ENCODE measurements at places on chromosomes 13 and 19.

DNA sequence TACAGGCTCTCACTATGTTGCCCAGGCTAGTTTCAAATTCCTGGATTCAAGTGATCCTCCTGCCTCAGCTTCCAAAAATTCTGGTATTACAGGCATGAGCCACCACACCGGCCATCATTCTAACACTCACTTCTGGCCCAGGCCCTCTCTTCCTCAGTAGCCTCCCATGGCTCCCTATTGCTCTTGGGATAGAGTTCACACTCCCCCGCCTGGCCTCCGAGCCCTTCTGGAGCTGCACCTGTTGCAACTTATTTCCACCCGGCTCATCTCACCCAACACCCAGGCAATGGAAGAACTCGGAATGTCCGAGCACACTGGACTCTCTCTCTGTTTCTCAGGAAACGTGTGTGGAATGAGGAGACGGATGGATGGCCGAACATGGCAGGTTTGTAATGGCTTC, 9.0 kb upstream of the SBK3 start:
- no peak for DNase-seq

- DNase-seq = no peak
These were observed 23.3 kb downstream of the ELAVL1 start for GRCh38 chr19:7982103-7982502.

GRCh38 chr13:35977060-35977459, 154.1 kb downstream of the DCLK1 start:
- no peak for DNase-seq

- peak; percentile 100 for DNase-seq
These were observed 543.7 kb downstream of the EFNB2 start for GRCh38 chr13:105991622-105992277.

- no peak for DNase-seq
These were observed 22.9 kb upstream of the CFAP97D2 start for GRCh38 chr13:114155926-114156883.

- no peak for DNase-seq
These were observed 114.2 kb upstream of the CLDN10 start for GRCh38 chr13:95438297-95438696.

DNA sequence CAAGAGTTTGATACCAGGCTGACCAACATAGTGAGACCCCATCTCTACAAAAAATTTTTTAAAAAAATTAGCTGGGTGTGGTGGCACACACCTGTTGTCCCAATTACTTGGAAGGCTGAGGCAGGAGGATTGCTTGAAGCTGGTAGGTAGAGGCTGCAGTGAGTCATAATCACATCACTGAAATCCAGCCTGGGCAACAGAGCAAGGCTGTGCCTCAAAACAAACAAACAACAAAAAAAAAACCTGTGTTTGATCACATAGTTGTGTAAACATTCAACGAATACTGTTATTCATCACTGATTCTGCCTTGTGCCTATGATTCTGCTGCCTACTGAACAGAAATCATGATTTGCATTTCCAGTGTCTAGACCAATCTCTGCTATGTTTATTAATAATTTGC, 134.0 kb downstream of the TBC1D4 start:
- DNase-seq = no peak

DNA sequence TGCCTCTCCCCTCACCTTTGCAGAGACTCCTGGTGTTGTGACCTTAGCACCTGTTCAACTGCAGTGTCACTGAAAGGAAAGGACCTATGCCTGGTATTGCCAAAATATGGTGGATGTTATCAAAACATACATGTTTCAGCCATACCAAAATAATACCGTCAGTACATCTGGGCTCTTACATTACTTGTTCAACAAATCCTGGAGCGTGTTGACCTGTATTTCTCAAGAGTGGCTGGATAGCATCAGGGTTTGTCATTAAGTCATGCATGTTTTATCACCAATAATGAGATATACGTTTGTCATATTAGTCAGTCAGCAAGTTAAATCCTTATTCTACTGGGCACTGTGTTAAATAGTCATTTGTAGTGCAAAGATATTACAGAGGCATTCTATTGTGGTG, 290.8 kb downstream of the SHISA2 start:
- no peak for DNase-seq

- peak; percentile 88 for DNase-seq
These were observed 28.4 kb downstream of the PSG1 start for GRCh38 chr19:42850981-42851717.

DNA sequence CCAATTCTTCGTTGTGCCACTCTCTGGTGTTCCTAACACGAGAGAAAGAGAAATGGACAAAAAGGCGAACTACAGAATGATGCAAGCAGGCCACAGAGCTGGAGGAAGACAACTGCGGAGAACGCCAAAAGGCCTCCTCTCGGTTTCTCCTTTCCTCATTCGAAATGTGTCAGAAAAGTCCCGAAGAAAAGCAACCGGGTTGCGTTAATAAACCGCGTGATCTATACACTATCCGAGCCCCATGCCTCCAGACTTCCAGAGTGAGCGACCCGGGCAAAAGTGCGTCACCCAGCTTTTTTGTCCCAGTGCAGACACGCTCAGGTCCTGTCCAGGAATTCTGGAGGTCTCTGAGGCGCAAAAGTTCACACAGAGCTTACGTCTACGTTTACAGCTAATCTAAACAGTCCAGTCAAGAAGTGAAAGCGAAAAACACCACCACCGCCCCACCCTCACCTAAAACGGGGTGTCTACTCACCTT, 413 bp downstream of the N4BP2L2 start:
- DNase-seq = no peak

- no peak for DNase-seq
These were observed 651.2 kb upstream of the MIR17HG start for GRCh38 chr13:90696254-90696653.

DNA sequence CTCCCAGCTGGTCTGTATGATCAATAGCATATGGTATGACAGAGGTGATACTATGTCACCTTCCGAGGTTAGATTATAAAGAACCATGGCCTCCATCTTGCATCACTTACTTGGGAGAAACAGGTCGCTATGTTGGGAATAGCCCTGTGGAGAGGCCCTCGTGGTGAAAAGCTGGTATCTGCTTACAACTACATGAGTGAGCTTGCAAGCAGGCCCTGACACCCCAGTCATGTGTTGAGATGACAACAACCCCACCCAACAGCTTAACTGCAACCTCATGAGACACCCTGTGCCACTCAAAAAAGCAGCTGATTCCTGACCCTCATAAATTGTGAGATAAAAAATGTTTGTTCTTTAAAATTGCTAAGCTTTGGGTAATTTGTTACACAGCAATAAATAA, 18.8 kb downstream of the MTRF1 start:
- DNase-seq = no peak

DNA sequence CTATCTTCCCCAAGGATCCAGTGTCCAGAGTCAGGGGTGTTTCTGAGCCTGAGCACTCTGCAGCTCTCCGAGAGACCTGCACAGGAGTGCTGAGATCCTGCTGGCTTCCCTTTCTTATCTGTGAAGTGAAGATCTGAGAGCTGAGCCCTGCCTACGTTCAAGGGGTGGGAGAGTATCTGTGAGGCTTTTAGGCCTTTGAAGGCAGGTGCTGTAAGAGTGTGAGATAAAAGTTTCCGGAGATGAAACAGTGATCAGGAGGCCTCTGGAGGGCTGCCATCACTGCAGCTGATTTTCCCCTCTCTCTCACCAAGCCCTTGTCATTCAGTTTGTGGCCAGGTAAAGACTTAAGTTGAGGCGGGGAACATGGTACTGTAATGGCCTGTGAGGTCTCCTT, 83.1 kb downstream of the AKAP11 start:
- DNase-seq = no peak

- DNase-seq = no peak
These were observed 17.5 kb downstream of the CLDN10 start for GRCh38 chr13:95570016-95570415.

DNA sequence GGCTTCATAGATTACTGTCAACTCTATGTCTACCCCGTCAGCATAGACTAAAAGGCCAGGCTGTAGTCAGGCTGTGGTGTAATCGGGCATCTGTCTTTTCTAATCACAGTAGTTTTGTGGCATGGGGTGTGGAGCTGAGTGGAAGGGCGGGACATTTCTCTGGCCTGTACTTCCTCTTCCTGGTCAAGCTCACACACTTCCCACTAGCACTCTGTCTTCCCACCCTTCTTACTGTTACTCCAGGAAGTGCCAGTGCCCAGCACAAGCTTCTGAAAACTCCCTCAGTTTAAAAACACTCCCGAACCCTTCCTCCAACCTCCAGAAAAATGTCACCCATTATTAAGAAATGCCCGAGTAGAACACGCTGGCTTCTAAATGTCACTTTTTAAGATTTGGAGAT, 229.8 kb downstream of the KLF5 start:
- DNase-seq = no peak

DNA sequence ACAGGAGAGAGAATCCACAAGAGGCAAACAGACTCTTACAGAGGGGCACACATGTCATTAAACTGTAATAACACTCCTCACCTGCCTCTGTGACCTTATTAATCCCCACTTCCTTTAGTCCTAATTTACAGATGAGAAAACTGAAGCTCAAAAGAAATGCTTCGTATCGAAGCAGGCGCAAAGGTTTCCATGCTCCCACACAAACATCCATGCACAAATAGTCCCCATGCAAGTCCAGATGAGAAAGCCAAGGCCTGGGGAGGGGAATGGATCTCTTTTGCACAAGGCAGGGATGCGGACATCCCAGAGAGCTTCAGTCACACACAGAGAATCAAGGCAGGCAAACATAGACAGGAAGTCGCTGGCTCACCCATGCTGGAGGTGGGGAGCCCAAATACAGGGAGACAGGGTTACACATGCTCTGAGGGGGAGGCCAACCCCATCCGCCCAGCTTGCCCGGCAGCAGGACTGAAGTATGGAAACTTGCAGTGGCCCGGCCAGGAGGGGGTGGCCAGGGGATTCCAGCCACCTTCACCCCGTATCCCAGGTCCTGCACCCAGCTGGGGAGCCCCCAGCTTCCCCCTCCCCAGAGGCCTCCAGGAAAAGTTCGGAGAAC, 468 bp downstream of the S1PR5 start:
- no peak for DNase-seq

- DNase-seq = no peak
These were observed 11.1 kb upstream of the ZNF613 start for GRCh38 chr19:51916167-51916566.

- DNase-seq = no peak
These were observed 4.0 kb downstream of the RTN2 start for GRCh38 chr19:45492627-45493470.

Measured in keratinocyte (primary cell).